NCI-H748 treated with DMSO at 0.1 percent for 48 hours (cell line): ENCODE measurements at places on chromosomes 2 and 18.
A peak's percentile ranks its signal among the peaks of the same experiment; 100 is the strongest.

GRCh38 chr2:119029297-119029696, 87.3 kb downstream of the MARCO start:
- no peak for DNase-seq

DNA sequence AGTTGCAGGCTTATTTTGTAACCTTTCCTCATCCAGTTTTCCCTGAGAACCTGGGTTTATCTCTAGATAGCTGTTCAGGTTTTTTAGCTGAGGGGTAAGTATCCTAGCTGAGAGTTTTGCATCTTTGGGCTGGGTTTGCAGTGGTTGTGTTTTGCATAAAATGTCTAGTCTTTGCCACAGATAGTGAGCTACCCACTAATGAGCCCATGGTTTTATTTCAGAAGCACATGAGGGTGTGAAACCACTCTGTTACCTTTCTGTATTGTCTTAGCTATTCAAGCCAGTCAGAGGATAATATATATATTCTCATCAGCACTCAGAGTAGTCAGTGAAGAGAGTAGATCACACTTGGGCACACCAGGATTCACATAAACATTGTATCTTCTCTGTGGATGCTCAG, 24.6 kb upstream of the TXNDC2 start:
- no peak for DNase-seq

DNA sequence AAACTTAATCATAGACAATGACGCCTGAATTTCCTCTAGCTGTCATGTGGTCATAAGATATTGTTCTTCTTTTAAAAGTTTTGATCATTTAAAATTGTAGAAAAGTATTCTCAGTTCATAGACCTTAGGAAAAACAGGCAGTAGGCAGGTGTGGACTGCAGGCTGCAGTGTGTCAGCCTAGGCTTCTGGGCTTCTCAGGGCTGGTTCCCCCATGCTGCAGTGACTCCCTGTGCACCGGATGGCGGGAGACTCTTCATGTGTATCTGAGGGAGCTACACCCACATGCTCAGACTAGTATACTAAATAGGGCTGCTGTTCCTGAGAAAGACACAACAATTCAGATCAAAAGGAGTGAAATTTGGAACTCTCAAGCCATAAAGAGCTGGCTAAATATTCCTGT, 72.4 kb downstream of the PXDN start:
- no peak for DNase-seq

GRCh38 chr2:142536966-142537365, 340.5 kb upstream of the KYNU start:
- DNase-seq: no peak

- no peak for DNase-seq
These were observed 155.1 kb downstream of the RND3 start for GRCh38 chr2:150332383-150332782.

GRCh38 chr2:235366390-235366789, 127.5 kb upstream of the AGAP1 start:
- no peak for DNase-seq

DNA sequence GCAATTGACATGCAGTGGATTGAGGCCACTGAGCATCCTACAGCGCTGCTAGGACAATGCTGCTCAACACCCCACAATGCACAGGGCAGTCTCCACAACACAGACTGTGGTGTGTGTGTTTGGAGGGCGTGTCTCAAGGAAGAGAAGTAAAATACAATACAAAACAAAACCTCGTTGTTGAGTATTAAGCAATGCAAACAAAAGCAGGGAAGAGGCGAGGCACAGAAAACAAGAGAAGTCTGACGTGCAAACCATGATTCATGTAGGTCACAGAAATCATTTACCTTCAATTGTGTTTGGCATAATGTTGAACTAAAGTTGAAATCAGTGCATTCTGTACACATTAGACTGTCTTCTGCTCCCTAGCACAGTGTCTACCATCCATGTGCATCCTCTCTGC, 260.9 kb downstream of the PHLPP1 start:
- peak; percentile 86 for DNase-seq

GRCh38 chr2:181152226-181152625, 171.8 kb downstream of the UBE2E3 start:
- DNase-seq: no peak

GRCh38 chr18:61929881-61930640, 37.3 kb upstream of the RNF152 start:
- peak; percentile 97 for DNase-seq
